ENCODE measurements at places on chromosomes 5 and 9.

- no peak for DNase-seq
These were observed 369.7 kb downstream of the CDK5RAP2 start for GRCh38 chr9:120210274-120210673.

GRCh38 chr5:147474140-147474539, 35.7 kb downstream of the DPYSL3 start:
- no peak for DNase-seq

DNA sequence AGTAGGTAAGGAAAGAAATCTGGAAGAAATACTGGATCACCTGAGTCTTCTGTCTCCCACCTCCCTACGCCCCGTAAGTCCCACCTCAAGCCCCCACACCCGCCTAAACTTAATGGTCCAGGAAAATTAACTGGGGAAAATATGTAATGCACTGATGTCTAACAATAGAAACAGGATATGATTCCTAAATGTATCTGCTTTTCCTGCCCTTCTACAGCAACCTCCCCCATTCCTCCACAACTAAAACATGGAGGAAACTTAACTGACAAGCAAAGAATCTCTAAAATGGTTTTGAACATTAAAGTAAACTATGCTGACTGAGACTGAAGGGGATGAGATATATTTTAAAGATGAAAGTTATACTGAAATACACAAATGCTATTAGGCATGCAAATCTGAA, 10.4 kb downstream of the RFX3 start:
- no peak for DNase-seq

DNA sequence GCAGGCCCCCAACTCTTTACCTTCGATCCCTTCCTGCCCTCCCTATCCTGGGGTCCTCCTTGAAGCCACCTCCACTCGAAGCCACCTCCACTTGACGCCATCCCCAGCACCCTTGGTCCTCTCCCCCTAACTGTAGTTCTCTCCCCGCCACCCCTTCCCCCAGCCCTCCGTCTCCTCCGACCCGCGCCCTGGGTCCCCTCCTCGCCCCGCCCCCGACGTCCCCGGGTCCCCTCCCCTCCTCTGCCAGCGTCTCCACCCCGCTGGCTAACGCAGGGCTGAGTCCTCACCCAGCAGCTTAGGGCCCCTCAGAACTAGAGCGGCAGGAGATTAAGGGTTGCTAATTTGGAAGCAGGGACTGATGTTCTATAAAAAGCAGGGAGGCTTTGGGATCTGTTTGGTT, 30.6 kb upstream of the ANKRD33B start:
- DNase-seq: no peak

Data from ELF-1 (cell line).